ENCODE measurements at places on chromosomes 7 and 10. TPM values are rescaled to one million over a fixed set of nuclear protein-coding genes. Genes with fewer than 3 reads are reported as not detected.

The PTF1A gene
- total RNA-seq: not detected

The SLIT1 gene
- total RNA-seq: 0.10 TPM

The LRIT1 gene
- not detected for total RNA-seq

The CAV2 gene
- total RNA-seq: 4.1 TPM

The GRM3 gene
- total RNA-seq: not detected

The EPHA1 gene
- 2.3 TPM for total RNA-seq

The TRIM4 gene
- 23.2 TPM for total RNA-seq

The HMX3 gene
- total RNA-seq: not detected

The RHBDD2 gene
- total RNA-seq: 65.3 TPM

The ZNF365 gene
- 1.5 TPM for total RNA-seq

The AGAP4 gene
- total RNA-seq: 4.2 TPM

The UROS gene
- 23.3 TPM for total RNA-seq

The MPP7 gene
- total RNA-seq: 24.5 TPM

The PRKG1 gene
- total RNA-seq: 1.2 TPM

The OR13A1 gene
- 0.10 TPM for total RNA-seq

The SPAG6 gene
- not detected for total RNA-seq

The ADAMTS14 gene
- total RNA-seq: not detected

The ZNF783 gene
- total RNA-seq: 8.5 TPM

The AGR3 gene
- total RNA-seq: not detected

The ABCB1 gene
- 12.3 TPM for total RNA-seq

The TRDMT1 gene
- 24.5 TPM for total RNA-seq

The IL15RA gene
- total RNA-seq: 5.1 TPM

The CPEB3 gene
- total RNA-seq: 1.6 TPM

The TMEM196 gene
- total RNA-seq: not detected

The UPK3BL2 gene
- total RNA-seq: 15.0 TPM

The TRPV5 gene
- not detected for total RNA-seq
